Stimulated activated CD4-positive, alpha-beta T cell treated with anti-CD3 and anti-CD28 coated beads, Interleukin-15, amount 100 ng/mL, for 1 hour (primary cell): ENCODE measurements at places on chromosomes 6 and 20.

GRCh38 chr6:80537118-80537972 lies 430.9 kb downstream of the BCKDHB start:
- no peak for DNase-seq

DNA sequence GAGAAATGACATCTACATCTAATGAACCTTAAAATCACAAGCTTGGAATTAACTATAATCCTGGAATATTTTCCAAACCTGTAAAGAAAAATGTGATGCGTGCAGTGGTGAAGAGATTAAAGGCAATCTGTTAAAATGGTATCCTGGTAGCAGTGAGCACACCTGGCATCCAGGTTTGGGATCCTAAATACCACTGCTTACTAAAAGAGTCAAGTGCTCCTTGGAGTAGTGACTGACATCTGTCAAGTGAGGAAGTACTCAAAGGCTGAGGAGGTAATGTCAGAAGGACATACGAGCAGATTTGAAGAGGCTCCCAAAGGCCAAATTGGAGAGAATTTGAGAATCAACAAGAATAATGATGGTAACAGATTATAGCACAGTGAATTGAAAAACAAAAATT lies 32.8 kb downstream of the PCMT1 start:
- DNase-seq, result no peak

GRCh38 chr6:36927691-36928546 lies 26.6 kb upstream of the PI16 start:
- no peak for DNase-seq

DNA sequence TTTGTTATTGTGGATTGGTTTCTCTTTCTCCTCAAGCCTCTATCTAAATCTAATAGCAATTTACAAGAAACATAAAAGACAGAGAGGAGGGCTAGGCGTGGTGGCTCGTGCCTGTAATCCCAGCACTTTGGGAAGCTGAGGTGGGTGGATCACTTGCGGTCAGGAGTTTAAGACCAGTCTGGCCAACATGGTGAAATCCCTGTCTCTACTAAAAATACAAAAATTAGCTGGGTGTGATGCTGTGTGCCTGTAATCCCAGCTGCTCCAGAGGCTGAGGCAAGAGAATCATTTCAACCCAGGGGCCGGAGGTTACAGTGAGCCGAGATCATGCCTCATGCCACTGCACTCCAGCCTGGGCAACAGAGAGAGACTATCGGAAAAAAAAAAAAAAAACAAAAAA lies 46.6 kb downstream of the SLC2A12 start:
- no peak for DNase-seq

DNA sequence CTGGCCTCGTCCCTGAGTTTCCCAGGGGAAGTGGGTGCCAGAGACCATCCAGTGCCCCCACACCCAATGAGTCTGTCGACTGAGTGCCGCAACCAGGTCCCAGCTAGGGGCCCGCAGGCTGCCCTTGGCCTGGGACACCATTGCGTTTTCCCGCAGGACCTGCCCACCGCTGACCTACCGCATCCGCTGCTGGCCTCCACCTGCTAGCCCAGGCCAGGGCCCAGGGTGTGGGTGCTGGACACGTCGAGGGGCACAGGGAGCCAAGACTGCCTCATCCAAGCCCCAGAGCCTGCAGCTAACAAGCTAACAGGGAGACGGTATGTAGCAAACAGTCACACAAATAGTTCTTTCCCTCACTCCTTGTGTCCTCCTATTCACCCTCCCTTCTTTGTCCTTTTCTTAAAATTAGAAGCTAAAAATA lies 97.7 kb downstream of the TMEM242 start:
- DNase-seq, result no peak

DNA sequence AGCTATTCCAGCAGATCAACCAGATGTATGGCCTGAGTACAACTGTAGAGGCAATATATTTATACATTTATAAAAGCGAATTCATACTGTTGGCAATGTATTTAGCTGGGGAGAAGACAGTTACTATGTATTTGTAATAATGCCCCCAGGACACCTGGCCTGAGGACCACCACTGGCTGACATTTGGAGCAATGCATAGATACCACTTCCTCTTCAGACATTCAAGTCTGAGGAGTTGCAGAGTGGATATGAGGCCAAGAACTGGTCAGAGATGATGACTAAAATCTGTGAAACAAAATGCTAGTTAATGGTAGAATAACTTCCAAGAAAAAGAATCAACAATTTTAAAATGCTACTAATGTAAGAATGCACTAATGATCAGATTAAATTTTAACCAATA lies 462.3 kb downstream of the CDC5L start:
- no peak for DNase-seq

- no peak for DNase-seq
Observed at GRCh38 chr6:142851601-142852000, 93.4 kb downstream of the HIVEP2 start.

DNA sequence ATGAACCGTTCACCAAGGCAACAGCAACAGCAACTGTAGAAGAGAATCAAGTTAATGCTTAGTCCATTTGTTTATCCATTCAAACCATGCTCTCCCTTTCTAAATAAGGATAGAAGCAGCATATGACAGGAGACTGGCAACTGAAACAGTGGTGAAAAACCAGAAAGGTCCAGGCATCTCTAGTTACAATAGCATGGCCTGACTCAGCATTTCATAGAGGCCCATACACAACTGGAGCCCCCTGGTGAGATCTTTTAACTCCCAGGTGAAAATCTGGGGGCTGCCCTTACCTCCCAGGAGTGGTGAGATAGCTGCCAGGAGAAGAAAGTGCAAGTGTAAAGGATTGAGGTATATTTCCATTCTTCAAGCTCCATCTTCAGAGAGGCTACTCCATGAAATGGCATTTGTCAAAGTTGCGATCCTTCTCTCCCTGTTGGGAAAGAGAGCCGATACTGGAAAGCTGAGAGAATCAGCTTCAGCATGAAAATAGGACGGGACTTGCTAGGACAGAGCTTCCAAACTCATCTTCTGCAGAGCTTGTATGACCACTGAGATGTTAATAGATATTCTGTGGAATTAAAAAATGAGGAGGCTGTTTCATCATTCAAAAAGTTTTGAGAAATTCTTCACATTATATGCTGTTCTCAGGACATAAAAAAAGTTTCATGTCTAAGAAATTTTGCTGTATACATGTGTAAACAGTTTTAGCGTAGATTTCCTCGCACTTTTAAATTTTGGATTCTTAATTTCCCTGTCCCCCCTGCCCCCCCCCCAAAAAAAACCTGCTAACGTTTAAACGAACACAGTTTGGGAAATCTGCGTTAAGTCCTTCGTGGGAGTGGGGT lies 10.9 kb upstream of the SLC2A12 start:
- DNase-seq, result no peak

- DNase-seq, result no peak
Observed at GRCh38 chr6:87378947-87379346, 28.8 kb upstream of the CFAP206 start.

- no peak for DNase-seq
Observed at GRCh38 chr20:51322164-51322707, 220.3 kb downstream of the NFATC2 start.

DNA sequence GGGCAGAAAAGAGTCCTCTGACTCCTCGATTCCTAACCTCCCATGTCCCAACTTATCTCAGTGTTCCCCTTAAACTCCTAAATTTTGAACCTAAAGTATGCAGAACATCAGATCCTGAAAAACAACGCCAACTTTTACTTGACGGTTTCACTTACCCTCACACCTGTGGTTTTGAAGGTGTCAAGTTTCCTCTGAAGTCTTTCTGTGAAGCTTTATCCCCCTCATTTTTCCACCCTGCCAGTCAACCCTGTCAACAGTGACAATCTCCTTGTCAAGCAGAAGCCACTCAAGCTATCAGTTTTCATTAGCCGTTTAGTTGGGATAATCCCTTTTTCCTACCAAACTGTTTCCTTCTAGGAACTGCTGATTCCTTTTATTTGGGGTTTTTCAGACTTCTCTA lies 245.4 kb upstream of the PREP start:
- DNase-seq, result no peak

GRCh38 chr6:11040134-11040533 lies 4.0 kb downstream of the ELOVL2 start:
- DNase-seq, result no peak

DNA sequence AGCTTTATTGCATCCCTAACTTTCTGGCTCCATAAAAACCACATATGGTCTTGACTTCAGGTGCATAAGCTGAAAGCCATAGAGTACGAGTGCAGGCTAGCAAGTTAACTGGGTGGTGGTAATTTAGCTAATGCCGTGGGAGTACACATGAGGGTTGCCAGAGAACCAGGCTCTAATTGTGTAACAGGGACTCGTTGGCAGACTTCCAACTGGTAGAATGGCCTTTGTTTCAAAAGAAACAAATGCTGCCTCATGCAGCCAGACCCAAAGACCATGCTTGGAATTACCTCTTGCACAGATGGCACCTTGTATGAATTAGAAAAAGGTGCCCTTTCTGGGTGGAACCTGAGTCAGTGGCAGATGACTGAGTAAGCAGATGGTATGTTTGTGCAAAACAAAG lies 73.2 kb downstream of the LY86 start:
- no peak for DNase-seq

GRCh38 chr6:82017288-82017687 lies 230.3 kb downstream of the IBTK start:
- no peak for DNase-seq

DNA sequence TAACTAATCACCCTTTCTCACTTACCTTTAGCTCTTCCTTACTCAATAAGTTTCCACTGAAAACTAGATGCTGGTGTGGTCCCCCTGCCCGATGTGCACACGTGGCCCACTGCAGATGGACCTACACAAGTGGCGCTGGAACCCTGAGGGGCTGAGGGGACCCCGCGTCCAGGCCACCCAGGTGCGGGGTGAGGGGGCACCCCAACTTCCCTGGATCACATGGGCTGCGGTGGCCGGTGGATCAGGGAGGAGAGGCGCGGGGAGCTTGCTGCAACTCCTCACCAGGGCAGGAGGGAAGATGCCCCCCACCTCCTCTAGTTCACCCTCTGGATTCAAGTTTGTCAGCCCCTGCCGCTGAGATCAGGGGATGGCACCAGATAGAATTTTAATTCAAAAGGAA lies 12.5 kb upstream of the HLA-DOA start:
- no peak for DNase-seq

DNA sequence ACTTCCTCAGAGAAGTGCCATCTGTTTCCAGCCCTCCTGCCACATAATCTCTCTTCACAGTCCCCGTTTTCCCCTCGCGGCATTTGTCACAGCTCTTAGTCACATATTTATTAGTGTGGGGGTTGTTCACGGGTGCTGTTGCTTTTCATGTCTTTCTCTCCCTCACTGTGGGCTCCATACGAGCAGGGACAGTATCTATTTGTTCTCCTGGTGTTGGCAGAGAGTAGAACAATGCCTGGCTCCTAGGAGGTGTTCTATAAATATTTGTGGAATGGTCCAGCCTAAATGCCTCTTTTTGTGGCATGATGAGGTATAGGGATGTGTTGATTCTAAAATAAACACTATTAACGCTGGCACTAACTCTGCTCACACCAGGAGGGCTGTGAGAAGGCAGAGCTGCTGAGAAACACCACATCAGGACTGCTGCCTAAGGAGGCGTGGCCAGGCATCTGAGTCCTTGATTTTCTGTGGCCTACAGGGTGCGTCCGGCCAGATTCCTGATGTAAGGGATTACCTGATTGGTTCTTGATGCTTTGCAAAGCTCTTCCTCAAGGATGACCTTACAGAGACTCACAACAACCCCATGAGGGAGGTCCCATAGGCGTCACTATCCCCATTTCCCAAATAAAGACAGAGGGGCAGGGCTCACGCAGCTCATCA lies 219.8 kb upstream of the ARID1B start:
- DNase-seq, result no peak

DNA sequence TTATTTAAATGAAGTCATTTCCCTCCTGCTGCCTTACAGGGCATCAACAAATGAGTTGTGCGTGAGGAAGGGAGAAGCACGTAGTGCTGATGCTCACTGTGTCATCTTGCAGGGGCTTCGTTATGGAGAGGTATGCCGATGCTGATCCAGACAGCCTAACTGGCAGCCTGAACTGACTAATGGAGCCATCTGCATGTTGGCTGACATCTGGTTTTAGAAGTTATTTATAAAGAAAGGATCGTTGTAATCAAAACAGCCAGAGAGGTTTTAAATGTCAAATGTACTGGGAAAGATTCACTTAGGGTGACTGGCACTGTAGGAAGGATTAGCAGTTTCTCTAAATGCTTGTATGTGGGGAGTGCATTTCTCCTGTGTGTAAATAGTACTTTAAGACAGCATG lies 54.6 kb downstream of the FARS2 start:
- no peak for DNase-seq

- no peak for DNase-seq
Observed at GRCh38 chr6:6584310-6585002, 4.1 kb upstream of the LY86 start.

DNA sequence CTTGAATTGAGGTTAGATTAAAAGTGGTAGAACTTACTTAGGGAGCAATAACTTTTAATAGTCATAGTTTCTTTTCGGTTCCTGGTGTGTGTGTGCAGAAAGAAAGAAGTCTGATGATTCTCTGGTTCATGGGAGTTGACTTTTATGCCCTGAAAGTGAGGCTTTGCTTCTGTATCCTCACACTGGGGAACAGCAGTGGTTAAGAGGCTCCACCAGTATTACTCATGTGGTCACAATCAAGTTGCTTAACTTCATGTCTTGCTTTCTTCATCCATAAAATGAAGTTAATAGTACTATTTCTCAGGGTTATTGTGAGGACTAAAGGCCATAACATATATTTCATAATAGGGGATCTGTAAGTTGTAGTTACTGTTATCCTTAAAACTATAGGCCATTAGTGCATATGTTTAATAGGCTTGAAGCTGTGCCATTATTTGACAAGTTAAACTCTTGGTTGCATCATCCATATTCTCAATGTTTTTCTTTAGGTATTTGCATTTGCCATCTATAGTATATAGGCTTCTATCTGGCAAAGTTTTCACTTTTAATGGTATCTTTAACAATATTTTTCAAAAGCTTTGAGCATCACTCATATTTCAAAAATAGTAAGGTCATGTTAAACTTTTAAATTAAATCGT lies 262.4 kb downstream of the PLCB1 start:
- no peak for DNase-seq

DNA sequence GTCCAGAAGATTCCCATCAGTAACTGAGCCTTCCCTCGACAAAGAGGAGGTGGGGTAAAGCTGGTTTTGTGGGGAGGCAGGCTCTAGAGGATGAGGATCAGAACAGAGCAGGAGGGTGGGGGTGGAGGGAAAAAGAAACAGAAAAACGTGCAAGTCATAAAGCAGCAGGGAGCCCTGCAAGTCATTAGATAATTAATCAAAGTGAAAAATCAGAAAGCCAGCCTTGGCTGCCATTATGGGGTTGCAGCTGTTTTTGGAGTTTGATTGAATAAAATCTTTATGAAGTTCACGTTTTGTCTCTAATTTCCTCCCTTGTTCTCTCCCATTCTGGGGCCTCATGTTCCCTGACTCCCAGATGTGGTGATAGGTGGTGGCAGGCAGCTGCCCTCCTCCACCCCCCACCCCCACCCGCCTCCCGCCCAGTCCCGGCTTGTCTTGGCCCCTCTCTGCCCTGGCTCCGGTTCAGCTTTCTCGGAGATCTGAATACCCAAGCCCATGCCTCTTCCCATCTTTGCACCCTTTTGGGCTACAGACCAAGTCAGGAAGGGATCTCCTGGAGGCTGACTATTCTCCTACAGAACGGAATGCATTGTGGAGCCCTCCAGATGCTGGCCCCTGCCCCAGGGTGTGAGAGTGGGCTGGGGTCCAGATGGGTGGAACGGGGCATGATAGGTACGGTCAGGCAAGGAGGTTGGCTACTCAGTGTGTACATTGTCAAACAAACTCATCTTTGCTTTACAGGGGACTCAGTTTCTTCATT lies 141.8 kb downstream of the CDC5L start:
- DNase-seq, result no peak

- no peak for DNase-seq
Observed at GRCh38 chr6:159529934-159530333, 163.1 kb downstream of the SOD2 start.

- peak; percentile 13 for DNase-seq
Observed at GRCh38 chr20:34536798-34537394, 20.7 kb downstream of the DYNLRB1 start.

- no peak for DNase-seq
Observed at GRCh38 chr20:51378171-51378928, 164.2 kb downstream of the NFATC2 start.
